ENCODE measurements at places on chromosomes 7 and 10.

- DNase-seq = no peak
Observed at GRCh38 chr10:131748191-131748590, 152.6 kb upstream of the PPP2R2D start.

DNA sequence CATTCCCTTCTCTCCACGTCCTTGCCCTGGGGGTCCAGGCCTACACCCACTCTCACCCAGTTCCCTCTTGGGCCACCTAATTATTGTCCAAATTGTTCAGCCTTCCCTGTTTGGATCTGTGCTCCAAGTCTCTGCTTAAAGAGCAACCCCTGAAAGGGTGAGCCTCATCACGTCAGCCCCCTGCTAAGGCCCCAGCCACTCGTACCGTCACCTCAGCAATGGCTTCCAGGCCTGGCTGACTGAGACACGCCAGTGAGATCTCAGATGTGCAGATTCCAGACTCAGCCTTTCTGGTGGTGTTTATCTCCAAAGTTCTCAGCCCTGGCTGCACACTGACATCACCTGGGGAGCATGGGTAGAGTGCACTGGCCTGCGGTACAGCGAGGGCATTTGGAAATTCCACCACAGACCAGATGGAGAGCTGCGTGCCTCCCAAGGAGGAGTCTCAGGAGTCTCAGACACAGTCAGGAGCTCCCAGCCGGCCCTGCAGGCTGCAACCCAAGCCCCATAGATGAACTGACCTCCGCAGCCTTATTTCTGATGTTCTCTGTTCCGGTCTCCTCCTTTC lies 87.5 kb downstream of the PRKAG2 start:
- DNase-seq = no peak

- no peak for DNase-seq
Observed at GRCh38 chr10:127148066-127148932, 48.1 kb downstream of the INSYN2A start.

DNA sequence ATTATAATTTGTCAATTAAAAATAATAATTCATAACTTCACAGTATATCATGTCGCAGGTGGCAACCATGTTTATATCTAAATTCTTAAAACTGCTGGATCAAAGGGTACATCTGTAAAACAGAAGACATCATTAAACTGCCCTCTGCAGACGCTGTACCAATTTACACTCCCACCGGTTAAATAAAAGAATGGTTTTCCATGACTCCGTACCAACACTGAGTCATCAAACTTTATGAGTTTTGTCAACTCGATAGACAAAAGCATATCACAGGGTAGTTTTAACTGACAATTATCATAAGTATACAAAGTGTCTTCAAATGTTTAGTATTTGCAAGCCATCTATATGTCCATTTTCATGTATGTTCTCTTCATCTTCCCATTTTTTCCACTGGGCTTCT lies 5.7 kb upstream of the GSTK1 start:
- no peak for DNase-seq

DNA sequence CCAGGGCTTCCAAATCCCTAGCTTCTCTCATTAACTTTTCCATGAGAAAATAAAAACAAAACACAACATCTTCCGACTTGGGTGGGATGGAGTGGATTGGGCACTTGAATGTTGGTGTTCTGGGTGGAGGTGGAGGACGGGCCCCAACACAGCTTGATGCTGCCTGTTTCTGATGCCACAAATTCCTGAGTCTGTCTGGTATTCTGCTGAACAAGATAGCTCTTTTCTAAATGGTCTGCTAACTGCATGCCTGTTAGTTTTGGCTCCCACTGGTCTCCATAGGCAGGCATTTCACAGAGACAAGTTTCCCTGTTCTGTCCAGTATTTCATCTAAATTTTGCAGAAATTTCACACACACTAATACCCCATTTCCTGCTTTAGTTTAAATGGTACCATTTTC lies 160.9 kb upstream of the FZD8 start:
- no peak for DNase-seq

GRCh38 chr10:69228151-69228550 lies 8.0 kb downstream of the HKDC1 start:
- DNase-seq = no peak
